ENCODE measurements at places on chromosomes 1 and 21.
A peak's percentile ranks its signal among the peaks of the same experiment; 100 is the strongest.

GRCh38 chr1:75954586-75954985 is 22.4 kb upstream of the ASB17 start:
- DNase-seq: no peak

DNA sequence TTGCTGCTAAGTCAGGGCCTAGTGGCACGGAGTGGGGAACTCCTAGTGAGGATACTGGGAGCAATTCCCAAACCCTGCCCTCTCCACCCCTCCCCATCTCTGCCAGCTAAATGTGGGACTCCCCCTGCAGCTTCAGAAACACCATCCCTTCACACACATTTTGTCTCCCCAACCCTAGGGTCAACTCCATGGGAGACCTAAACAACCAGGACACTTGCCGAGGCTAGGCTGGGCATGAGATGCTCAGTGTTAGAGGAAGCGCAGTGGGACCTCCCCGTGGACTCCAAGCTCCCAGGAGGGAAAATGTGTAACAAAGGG is 1.5 kb downstream of the RNF186 start:
- DNase-seq: no peak

DNA sequence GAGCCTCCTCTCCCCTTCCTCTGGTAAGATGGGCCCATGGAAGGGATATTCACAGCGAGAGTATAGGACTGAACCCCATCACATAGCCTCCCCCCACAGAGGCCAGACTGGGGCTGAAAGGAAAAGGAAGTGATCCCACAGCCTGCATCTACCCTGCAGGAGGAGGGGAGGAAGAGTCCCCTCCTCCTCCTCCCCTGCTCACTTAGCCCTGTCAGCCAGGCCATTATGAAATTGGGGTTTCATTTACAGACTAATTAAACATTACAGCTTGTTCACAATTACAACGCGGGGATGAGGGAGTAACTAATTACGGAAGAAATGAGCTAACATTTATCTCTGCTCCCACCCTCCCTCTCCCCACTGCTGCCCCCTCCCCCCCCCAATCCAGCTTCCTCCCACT is 25.4 kb downstream of the DMAP1 start:
- DNase-seq: no peak

DNA sequence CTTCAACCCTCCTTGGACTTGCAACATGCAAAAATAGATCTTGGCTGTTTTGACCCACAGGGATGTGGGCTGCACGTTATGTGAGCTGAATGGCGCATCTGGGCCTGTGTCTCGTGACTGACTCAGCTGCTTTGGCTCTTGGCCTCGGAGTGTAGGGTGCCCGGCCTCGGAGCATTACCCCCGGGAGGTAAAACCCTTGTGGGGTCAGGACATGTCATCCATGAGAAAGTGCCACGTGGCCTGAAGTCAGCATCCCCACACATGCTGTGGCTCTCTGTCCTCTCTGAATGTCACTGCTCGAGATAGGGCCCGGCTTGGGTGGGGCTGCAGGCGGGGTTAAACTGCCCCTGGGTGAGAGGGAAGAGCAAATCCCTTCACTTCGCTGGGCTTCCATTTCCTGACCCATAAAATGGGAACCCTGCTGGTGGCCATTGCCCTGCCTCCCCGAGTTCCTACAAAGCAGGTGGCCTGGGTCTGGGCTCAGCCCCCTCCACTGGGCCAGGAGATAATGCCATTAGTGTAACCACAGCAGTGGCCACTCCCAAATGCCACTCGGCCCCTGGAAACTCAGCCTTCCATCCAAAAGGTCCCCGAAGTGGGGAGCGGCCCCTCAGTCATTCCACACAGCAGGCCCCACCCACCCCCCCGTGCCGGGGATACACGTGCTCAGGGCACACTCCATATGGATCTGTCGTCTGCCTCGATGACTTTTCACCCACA is 22.8 kb upstream of the TSPEAR start:
- DNase-seq: no peak

DNA sequence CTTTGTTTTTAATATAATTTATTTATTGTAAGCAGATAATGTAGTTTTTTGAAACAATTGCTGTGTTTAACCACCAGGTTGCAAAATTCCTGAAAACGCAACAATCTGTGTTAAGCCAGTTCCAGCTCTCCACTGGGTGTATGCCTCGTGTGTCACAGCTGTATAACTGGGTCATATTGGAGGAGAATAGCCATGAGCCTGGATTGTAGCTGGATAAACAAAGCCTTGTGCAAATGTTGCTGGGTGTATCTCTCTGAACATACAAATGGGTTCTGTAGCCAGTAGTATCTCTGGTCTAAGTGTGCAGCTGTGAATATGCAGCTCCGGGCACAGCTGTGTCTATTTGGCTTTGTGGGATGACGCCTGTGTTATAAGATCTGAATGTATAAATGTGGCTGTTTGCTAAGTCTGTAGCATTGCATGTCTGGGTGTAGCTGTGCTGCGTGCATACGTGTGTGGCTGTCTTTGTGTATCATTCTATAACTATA is 2.8 kb downstream of the TCEA3 start:
- DNase-seq: no peak

DNA sequence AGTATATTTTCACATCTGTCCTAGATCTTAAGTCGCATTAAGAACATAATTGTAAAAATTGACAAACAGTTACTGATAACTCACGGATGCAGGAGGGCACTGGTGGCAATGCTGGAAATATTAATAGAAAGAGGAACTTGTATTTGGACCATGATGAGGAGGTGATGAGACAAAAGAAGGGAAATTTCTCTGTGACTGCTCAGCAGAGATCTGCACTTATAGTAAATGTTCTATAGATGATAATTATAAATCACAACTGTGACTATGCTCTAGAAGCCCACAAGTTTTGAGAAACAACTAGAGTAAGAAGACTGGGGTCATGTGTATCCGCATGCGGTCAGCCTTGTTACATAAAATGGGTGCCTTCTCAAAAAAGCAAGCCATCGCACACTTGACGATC is 8.7 kb upstream of the DUSP12 start:
- DNase-seq: no peak

GRCh38 chr1:201916649-201917249 is 28.1 kb downstream of the SHISA4 start:
- no peak for DNase-seq

- no peak for DNase-seq
Observed at GRCh38 chr1:58898739-58899586, 115.1 kb upstream of the JUN start.

DNA sequence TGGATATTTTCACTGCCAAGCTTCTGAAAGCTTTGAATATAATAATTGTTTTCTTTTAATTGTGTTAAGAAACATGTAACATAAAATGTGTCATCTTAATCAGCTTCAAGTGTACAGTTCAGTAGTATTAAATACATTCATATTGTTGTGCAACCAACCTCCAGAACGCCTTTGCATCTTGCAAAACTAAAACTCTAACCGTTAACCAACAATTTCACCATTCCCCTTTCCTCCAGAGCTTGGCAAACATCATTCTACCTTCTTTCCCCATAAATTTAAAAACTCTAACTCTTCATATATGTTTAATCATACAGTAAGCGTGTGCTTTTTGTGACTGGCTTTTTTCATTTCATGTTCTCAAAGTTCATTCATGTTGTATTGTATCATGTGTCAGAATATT is 2.1 kb downstream of the MNDA start:
- no peak for DNase-seq

GRCh38 chr1:201763455-201764140 is 65.4 kb upstream of the IPO9 start:
- no peak for DNase-seq

- no peak for DNase-seq
Observed at GRCh38 chr1:67947114-67947513, 103.3 kb downstream of the DIRAS3 start.

- DNase-seq: no peak
Observed at GRCh38 chr1:109269212-109269980, 13.5 kb downstream of the PSRC1 start.

GRCh38 chr1:95640746-95641145 is 406.7 kb downstream of the RWDD3 start:
- DNase-seq: no peak

DNA sequence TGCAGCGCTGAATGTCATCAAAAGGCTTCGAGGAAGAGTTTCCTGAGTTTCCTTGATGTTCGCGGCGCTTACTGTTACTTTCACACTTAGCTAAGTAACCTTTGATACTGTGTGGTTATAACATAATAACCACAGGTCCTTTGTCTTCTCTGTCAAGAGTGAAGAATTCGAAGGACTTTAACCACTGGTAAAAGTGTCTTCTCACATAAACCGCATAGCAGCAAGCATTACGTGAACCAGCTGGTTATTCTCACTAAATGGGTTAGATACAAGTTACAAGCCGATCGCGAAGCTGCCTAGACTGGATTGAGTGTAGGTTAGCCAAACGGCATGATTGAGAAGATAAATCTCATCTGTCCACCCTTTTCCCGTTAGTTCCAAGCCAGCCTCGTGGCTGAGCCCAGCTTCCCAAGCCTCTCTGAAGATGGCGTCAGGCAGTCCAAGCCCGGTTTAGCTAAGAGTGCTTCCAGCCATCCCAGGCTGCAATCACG is 18.3 kb upstream of the IFNGR2 start:
- no peak for DNase-seq

- DNase-seq: peak; percentile 13
Observed at GRCh38 chr1:218521414-218522169, 176.5 kb downstream of the TGFB2 start.

GRCh38 chr1:2239384-2239985 is 11.4 kb downstream of the SKI start:
- no peak for DNase-seq

DNA sequence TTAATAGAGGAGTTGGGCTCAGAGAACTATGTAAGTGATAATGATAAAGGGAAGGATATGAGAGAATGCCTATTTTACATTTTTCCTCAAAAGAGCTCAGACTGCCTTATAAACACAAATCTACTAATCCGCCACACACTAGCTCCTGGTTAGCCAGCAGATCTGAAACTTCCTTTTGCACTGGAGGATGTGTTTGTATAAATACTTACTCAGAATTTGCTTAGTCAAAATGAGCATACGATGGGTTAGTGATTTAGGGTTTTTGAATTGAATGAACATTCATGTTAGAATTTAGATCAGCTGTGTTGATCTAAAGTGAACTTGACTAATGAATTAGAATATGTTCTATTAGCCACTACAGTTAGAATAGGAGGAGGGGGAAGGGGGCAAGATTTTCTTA is 9.1 kb upstream of the IER5 start:
- no peak for DNase-seq

DNA sequence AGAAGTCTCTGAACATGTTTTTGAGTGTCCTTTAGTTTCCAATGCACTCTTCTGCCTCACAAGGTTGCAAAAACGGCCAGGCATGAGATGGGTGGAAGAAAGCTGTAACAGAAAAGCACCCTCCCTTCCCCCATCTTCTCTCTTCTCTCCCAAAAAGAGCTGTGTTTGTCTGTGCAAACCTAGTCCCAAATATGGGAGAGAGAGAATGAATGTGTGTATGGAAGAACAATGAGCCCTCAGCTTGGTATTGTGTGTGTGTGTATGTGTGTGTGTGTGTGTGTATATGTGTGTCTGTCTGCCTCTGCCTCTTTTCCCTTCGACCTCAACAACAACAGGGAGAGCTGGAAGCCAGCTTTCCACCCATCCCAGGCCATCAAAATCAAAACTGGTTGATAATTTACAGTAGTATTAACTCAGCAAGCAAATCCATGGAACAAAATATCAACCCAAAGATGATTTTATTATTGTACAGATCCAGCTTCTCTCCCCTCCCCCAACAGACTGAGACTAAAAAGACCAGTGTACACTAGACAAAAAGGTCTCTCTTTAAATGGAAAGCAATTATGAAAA is 1.8 kb downstream of the RERE start:
- no peak for DNase-seq

DNA sequence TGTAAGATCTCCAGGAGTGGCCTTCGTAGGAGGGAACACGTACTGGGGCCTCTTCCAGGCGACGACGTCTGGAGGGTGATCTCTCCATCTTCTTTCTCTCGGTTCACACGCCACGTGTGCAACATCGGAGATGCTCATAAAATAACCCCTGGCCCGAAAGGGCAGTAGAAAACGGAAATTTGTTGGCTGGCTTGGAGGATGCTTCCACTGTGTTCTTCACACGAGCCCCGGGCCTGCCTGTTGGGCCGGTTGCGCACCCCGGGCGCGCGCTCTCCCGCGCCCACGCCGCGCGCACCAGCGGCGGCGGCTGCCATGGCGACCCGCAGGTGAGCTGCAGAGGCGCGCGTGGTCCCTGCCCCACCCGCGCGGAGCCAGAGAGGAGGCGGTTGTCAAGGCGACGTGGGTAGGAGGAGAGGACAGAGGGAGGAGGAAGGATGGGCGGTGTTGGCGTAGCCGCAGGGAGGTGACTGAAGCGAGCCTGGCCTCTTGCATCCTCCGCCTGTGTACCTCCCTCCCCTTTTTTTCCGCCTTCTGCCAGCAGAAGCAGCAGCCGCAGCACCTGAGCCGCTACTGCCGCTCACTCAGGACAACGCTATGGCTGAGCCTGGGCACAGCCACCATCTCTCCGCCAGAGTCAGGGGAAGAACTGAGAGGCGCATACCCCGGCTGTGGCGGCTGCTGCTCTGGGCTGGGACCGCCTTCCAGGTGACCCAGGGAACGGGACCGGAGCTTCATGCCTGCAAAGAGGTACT is at the start of gene ELAPOR1:
Gene ELAPOR1 (plus strand): TSS at position 526 of the 752 bp plus-strand sequence. CDS start 69 bp downstream, at position 595.
- peak; percentile 78 for DNase-seq

DNA sequence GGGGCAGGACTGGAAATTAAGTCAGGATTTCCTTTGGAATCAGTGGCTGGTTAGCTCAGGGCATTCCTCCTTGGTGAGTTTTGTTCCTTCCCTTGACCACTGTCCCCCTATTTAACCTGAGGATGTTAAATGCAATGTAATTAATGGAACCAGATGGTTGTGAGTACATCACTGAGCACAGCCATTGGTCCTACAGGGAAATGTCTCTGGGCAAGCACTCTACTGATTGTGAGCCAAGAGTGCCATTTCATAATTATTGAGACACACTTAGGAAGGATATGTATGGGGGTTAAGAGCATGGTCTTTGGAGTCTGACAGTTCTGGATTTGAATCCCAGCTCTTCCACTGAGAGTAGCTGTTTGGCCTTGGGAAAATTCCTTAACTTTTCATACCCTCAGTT is 74.4 kb downstream of the SPAG17 start:
- DNase-seq: no peak

DNA sequence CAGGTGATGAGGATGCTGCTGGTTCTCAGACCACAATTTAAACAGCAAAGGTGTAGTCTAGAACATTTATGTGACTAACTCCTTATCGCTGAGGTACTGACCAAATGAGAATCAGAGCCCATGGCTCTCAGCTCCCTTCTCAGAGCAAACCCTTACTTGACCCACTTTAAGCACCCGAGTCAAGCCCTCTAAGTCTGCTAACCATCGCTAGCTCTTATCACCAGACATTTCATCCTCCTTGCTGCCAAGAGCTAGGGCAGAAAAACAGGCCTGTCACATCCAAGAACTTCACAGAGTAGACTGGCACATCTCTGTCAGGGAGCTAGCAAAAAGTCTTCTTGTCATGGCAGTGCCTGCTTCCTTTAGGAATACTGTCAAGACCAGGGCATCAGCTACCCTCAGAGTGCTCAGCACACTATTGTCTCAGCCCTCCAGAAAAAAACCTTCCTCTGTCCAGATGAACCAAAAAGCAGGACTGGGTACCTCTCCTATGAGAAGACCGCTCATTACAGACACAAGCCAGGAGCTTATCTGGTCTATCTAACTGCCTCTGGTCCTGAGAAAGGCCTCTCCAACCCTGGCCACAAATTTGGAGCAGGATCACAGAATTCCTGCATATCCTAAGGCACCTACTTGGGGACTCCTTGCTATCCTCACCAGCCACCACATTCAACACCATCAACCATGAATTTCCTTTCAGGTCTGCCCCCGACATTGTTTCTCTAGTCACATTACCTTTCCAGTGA is 26.2 kb downstream of the ERI3 start:
- DNase-seq: no peak

- no peak for DNase-seq
Observed at GRCh38 chr1:48679859-48680258, 96.8 kb downstream of the BEND5 start.

- DNase-seq: no peak
Observed at GRCh38 chr1:15355968-15356625, 53.6 kb upstream of the EFHD2 start.
